ENCODE measurements at places on chromosomes 5 and 9.

GRCh38 chr5:4197151-4197550, 601.5 kb downstream of the IRX1 start:
- DNase-seq: no peak

- no peak for DNase-seq
Measured at GRCh38 chr9:18542837-18543405, 69.0 kb downstream of the ADAMTSL1 start.

GRCh38 chr5:154849791-154850201, 607 bp downstream of the FAXDC2 start:
- DNase-seq: no peak

- no peak for DNase-seq
Measured at GRCh38 chr5:537098-537497, 12.8 kb upstream of the SLC9A3 start.

GRCh38 chr5:36041537-36041845, 25.2 kb downstream of the UGT3A2 start:
- DNase-seq: no peak

All from stimulated activated CD4-positive, alpha-beta T cell treated with anti-CD3 and anti-CD28 coated beads, Interleukin-1b, Interleukin-23, amount 100 ng/mL, for 48 hours (primary cell).